ENCODE measurements at places on chromosomes 11 and 22.
A peak's percentile ranks its signal among the peaks of the same experiment; 100 is the strongest.

DNA sequence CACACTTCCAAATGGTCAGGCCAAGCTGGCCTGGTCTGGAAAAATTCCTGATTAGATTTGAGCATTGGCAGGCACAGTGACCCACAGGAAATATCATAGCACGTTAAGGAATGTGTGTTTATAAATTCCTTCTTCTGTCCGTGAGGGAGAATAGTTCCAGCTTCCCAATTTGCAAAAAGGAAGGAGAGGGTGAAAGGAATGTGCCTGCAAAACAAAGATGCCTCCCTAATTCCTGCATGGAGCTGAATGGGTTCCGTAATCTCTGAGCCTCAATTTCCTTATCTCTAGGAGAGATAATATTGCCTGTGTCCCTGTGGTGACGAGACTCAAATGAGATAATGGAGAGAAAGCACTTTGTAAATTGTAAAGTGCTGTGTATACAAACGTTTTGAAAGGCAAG is 105.1 kb downstream of the FEZ1 start:
- no peak for DNase-seq

DNA sequence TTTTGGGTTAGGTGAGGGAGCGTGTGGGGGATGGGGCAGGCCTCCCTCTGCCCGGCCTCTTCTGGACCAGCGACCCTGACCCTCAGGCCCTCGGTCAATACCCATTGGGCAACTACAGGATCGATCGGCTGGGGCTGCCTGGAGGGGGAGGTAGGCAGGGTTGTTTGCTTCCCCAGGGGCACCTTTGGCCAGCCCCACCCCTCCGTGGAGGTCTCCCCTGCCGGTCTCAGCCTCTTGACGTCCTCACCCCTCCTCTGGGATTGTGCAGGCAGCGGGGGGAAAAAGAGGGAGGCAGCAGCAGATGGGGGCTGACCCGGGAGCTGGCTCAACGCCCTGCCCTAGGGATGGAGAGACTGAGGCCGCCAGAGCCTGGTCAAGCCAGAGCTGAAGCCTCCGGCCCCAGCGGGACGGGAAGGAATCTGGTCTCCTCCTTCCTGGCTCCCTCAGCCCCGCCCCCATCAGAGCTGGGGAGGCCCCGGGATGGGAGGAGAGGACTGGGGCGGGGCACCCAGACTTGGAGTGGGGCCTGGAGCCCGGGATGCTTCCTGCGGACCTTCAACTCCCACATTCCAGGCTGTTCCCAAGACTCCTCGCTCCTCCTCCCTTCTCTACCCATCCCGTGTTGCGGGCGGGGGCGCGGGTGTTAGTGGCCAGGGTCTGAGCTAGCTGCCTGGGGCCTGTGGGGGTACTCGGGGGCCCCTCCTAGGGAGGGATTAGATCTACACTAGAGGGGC is 14.4 kb upstream of the CDC42EP1 start:
- DNase-seq, result no peak

- no peak for DNase-seq
Measured at GRCh38 chr11:62461740-62462507, 43.1 kb downstream of the SCGB1A1 start.

DNA sequence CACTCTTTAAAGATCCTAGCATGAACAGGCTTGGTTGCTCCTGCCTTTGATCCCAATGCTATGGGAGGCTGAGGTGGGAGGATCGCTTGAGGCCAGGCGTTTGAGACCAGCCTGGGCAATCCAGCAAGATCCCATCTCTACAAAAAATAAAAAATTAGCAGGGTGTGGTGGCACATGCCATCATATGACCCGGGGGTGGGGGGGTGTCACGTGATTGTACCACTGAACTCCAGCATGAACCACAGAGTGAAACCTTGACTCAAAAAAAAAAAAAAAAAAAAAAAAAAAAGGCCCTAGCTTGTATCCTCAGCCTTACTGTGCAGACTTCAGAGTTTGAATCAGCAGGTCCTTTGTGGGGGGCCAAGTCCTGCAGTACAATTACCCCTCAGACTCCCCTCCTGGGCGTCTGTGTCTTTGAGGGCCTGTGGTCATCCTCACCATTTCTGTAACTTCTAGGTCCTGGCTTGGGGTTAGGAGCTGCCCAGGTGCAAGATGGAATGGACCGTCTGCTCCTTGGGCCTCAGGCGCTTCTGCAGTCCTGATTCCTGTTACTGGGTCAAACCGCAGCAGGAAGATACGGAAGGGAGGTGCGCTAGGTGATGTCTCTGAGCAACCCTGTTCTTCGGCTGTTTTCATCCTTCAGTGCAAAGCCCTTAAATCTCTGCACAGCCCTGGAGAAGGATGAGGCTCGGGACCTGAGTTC is 208.1 kb downstream of the CTTN start:
- no peak for DNase-seq

DNA sequence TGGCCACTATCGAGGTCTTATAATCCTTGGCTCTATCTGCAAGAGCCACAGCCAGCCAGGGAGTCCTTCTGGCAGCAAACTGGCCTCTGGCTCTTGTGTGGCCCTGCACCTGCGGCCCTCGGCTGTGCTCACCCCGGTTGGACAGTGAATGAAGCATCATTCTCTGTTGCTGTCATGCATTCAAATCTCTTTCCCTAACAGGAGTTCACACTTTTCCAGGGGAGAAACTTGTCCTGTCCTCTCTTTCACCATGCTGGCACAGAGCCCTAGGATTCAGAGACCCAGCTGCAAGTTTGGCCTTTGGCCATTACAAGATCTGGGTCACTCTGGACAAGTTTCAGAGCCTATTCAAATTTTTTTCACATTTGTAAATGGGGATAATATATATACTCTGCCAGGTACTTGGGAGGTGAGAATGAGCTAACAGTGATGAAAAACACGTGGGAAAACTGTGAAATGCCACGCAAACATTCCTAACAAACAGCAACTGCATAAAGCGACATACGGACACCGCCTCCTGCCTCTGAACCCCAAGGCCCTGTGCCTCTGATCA is 34.2 kb downstream of the TMEM184B start:
- DNase-seq, result no peak

DNA sequence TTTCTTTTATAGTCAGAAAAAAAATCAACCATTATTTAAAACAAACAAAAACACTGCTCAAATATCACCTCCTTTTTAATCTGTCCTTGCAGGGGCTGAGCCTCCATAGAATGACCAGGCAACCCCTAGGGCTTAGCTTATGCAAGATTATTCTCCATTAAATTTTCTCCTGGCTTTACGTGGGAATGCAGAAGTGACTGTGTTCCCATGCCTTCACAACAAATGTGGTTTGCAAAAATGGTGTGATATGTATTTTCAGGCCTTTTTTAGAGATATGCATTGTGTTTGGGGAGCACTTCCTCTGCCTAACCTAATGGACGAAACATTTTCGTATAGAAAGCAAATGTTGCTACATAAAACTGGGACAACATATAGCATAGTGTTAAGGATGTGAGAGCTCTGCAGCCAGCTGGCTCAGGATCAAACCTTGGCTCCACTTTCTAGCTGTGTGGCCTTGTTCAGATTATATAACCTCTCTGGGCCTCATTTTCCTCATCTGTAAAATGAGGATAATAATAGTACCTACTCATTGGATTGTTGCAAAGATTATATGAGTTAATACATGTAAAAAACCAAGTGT is 82.6 kb downstream of the PARVA start:
- no peak for DNase-seq

DNA sequence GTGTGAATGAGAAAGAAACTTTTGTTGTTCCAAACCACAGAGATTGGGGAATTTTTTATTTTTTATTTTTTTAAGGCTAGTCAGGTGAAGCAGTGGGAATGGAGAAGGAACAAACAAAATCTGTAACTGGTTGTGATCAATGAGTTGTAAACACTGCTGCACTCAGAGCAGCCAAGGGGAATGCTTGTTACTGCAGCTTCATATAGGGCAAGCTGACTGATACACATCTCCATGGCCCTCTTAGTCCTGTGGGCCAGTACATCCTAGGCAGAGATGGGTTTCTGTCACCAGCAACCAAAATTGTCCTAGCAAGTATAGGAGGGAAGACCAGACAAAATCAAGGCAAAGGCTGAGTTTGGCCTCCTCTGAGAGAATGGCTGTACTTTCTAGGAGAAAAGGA is 306.8 kb downstream of the CTTN start:
- no peak for DNase-seq

GRCh38 chr11:61828629-61829407 is 718 bp downstream of the FADS2 start:
- peak; percentile 47 for DNase-seq

DNA sequence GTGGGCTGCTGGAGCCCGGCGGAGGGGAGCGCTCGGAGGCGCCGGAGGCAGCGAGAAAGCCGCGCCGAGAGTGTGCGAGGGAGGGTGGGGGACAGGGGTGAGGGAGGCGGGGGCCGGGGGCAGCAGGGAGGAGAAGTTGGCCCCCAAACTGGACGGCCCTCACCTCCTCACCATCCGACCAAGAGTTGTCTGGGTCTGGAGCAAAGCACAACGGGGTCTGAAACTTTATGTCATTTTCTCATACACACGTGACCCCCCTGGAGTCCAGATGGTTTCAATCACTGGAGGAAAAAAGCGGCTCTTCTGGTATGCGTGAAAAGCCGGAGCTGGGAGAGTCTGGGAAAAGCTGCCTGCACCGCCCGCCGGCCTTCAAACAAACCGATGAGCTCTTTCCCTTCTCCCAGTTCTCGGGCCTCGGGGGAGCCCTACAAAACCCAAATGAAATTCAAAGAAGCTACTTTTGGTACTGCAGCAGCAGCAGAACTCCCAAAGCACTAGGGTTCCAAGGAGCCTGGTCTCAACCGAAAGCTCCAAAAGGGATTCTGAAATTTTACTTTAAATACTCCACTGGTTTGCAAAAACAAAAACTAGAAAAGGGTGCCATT is 39.7 kb upstream of the AKIP1 start:
- DNase-seq, result peak; percentile 35

- no peak for DNase-seq
Measured at GRCh38 chr11:106133529-106133928, 56.1 kb downstream of the AASDHPPT start.

- DNase-seq, result peak; percentile 56
Measured at GRCh38 chr22:44351685-44352377, 39.1 kb upstream of the SHISAL1 start.

- DNase-seq, result no peak
Measured at GRCh38 chr22:40128989-40129388, 48.7 kb upstream of the TNRC6B start.

- no peak for DNase-seq
Measured at GRCh38 chr11:92897487-92897886, 72.0 kb upstream of the MTNR1B start.

DNA sequence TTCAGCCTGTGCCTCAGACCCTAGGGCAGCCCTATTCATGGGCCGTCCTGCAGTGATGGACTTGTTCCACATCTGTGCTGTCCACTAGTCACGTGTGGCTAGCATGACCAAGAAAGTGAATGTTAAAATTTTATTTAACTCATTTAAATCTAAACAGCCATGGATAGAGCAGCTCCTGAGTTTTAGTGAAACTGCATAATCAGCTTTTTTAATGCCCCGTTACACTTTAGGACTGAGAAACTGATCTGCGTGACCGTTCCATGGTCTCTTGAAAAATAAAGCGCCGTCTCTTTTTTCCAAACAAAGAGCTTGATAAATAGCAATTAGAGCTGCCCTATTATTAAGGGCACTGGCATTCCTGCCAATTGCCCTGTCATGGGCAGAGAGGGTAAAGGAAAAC is 76.5 kb upstream of the SNX19 start:
- no peak for DNase-seq

DNA sequence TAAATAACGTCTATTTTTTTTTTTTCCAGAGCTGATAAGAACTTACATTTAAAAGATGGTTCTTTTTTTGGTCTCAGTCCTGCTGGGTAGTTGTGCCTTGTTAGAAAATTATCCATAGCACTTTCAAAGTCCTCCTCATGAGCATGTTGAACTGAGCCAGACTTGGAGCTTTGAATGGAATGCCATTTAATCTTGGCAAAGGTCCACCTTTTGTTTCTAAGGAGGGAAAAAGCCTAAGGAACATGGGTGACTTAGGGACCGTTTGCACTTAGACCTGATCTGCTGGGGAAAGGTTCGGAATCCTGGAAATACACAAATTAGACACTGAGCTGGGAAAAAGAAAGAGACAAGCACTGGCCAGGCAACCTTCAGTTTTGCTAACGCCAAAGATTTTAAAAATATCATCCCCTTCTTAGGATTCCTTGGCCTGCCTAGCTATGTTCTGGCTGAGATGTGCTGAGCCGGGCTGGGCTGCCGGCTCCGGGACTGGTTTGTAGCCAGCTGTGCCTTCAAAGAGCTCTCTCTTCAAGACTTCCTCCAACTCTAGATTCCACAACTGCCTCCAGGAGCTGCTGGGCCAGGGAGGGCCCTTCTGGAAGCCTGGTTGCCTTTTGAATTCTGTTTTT is 67.4 kb downstream of the ENDOD1 start:
- DNase-seq, result no peak

DNA sequence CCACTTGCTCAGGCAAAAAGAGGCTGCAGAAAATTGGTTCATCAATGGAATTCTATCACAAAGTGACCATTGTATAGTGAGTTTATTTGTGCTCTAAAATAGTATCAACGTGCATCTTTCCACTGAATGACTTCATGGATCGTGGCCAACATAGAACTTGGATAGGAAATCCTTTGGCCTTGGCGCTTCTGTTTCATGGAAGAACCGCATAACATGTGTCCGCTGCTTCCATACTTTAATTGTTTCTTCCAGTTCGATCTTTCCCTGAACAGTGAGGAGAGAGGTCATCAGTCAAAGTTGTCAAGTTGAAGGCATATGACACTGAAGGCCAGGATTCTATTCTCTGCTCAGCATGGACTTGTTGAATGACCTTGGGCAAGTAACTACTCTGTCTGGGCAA is 4.5 kb downstream of the NDUFA6 start:
- DNase-seq, result no peak

GRCh38 chr22:19508024-19508776 is 16.0 kb downstream of the CLDN5 start:
- DNase-seq, result no peak

DNA sequence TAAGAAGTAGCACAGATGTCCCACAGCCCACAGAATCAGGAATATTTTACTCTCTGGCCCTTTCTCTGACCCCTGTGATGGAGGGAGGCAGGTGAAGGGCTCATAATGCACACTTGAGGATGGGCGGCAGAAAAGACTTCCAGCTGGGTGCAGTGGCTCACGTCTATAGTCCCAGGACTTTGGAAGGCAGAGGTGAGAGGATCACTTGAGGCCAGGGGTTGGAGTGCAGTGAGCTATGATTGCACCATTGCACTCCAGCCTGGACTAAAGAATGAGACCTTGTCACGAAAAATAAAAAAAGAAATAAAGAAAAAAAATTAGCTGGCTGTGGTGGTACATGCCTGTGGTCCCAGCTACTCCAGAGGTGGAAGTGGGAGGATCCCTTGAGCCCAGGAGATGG is 13.5 kb upstream of the CRYBB3 start:
- DNase-seq, result no peak

GRCh38 chr11:72815110-72815618 is 953 bp downstream of the ATG16L2 start:
- no peak for DNase-seq

GRCh38 chr22:30490399-30490798 is 15.1 kb downstream of the SEC14L4 start:
- DNase-seq, result no peak

DNA sequence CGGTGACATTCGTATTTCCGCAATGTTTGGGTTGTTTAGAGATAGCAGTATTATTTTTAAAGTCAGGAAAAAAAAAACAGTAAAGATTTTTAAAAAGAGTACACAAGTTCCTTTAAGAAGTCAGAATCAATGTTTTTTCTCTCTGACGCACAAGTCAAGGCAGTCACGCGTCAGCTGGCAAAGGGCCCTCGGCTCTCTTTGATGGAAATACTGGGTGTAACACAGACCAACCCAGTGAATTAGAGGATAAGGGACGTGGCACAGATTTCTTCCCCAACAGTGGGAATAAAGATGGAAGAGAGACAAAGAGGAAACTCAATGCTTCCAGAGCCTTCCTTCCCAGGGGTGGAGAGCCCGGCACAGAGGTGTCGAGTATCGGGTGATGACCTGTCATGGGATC is 13.4 kb downstream of the ASCC2 start:
- no peak for DNase-seq
